ENCODE measurements at places on chromosomes 1 and 21.
A peak's percentile ranks its signal among the peaks of the same experiment; 100 is the strongest.

DNA sequence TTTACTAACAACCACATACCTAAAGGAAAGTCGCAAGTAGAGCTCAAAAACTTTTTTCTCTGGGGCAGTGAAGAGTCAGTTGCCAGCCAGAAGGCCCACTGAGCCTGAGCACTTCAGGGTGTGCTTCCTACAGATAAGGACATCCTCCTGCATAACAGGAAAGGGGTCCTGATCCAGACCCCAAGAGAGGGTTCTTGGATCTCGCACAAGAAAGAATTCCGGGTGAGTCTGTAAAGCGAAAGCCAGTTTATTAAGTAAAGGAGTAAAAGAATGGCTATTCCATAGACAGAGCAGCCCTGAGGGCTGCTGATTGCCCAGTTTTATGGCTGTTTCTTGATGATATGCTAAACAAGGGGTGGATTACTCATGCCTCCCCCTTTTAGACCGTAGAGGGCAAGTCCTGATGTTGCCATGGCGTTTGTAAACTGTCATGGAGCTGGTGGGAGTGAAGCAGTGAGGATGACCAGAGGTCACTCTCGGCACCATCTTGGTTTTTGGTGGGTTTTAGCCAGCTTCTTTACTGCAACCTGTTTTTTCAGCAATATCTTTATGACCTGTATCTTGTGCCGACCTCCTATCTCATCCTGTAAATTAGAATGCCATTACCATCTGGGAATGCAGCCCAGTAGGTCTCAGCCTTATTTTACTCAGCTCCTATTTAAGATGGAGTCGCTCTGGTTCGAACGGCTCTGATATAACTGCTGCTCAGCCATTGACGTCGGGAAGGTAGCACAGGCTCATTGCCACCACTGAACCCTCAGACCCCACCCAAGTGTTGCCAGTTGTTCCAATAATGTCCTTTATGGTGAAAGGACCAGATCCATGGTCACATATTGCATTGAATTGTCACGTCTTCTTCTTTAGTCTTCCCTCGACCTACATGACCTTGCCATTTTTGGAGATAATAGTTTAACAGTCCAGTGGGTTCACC lies 96.6 kb upstream of the ERRFI1 start:
- no peak for DNase-seq

- DNase-seq: no peak
Measured at GRCh38 chr21:37829447-37829846, 86.8 kb downstream of the KCNJ6 start.

- no peak for DNase-seq
Measured at GRCh38 chr1:205410581-205411298, 11.1 kb downstream of the LEMD1 start.

DNA sequence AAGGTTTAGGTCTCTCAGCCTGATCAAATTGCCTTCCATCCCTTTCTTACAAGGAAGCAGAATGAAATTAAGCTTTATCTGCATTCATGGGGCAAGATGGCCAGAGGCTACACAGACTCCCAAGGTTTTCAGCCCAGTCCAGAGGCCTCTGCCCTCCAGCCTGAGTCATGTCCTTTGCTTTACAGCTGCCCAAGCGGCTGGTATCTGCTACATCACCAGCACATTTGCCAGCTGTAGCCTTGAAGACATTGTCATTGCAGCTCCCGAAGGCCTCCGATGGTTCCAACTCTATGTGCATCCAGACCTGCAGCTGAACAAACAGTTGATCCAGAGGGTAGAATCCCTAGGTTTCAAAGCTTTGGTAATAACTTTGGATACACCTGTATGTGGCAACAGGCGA lies 16.0 kb downstream of the HAO2 start:
- DNase-seq: no peak

DNA sequence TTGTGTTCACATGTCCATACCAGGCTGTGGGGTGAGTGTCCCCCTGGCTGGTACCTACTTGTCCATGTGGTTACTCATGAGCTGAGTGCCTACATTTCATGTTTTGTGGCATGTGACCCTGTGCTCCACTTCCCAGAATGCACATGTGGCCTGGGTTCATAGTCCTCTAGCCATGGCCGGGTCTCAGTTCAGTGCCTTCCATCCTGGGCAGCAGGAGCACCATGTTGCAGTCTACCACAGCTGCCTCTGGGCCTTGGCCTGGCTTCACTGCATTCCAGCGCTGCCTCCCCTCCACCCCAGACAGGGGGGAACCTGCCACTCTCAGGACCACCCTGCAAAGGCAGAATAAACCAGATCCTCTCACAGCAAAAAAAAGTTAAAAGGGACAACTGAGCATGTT lies 5.5 kb downstream of the CEPT1 start:
- no peak for DNase-seq

GRCh38 chr1:73564294-73564693 lies 633.7 kb downstream of the LRRIQ3 start:
- DNase-seq: no peak

- DNase-seq: peak; percentile 10
Measured at GRCh38 chr1:111204201-111204982, 3.9 kb upstream of the DENND2D start.

GRCh38 chr1:27332536-27333281 lies 9.1 kb upstream of the SYTL1 start:
- peak; percentile 9 for DNase-seq

- no peak for DNase-seq
Measured at GRCh38 chr1:246573491-246573890, 7.2 kb downstream of the CNST start.

DNA sequence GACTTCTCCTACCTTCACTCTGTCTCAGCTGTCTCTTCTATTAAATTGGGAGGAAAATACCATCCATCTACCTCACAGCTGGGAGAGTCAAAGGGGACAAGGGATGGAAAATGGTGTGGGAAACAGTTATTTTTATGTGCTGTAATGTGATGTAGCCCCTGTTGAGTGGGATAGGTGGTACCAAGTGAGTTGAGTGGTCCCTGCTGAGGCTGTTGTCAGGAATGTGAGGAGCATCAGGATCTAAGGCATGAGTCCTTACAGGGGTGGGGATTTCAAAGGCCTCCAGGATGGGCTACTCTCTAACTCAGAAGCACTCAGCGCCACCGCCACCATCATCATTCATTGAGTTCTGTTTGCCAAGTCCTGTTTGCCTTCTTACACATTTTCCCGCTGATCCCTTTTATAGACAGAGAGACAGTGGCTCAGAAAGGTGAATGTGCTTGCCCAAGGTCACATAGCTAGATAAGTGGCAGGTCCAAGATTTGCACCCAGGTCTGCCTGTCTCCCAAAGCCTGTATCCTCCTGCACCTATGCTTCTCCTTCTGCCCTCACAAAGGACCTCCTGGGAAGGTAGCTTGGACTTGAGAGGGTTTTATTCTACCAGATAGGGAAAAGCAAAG lies 4.6 kb upstream of the ID3 start:
- DNase-seq: no peak

GRCh38 chr1:41997153-41997552 lies 78.4 kb upstream of the HIVEP3 start:
- DNase-seq: no peak

DNA sequence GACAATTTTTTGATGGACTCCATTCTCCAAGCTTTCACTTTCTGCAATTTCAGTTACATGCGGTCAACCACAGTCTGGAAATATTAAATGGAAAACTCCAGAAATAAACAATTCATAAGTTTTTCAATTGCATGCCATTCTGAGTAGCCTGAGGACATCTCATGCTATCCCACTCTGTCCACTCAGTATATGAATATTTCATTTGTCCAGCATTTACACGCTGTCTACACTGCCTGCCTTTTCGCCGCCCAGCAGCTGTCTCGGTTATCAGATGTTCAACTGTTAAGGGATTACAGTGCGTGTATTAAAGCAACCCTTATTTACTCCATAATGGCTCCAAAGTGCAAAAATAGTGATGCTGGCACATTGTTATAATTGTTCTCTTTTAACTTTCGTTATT lies 116.3 kb downstream of the ADSS2 start:
- no peak for DNase-seq

GRCh38 chr21:27515676-27516075 lies 548.8 kb upstream of the ADAMTS5 start:
- no peak for DNase-seq

DNA sequence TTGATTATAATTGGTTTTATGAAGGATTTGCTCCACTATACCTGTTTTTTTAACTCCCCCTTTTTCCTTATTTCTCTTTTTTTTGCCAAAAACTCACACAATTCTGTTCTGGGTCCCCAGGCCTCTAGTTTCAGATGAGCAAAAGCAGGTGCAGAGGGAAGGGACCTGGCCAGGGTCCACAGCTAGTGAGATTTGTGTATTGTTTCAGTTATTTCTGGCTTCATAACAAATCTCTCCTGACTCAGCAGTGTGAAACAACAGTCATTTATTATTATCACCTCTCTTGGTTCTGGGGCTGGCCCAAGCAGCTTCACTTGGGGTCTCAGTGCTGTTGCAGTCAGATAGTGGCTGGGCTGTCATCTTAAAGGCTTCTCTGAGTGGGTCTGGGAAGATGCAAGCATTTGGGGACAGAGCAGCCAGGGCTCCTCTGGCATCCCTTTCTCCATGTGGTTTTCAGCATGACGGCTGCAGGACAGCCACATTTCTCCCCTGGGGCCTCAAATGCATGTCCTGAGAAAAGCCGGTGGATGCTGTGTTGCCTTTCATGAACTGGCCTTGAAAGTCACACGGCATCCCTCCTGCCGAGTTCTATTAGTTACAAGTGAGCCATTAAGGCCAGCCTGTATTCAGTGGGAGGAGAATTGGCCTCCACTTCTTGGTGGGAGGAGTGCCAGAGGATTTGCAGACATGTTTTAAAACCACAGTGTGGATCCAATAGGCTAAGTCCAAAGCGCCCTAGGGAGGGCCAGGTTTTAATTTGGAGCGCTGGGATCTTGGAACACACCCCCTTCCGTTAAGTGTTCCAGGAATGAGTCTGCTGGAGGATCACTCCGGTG lies 137.1 kb downstream of the CAMTA1 start:
- DNase-seq: no peak

GRCh38 chr1:116373431-116374352 lies 648 bp downstream of the ATP1A1 start:
- DNase-seq: peak; percentile 10

GRCh38 chr1:35460796-35461195 lies 96.4 kb downstream of the KIAA0319L start:
- no peak for DNase-seq

- no peak for DNase-seq
Measured at GRCh38 chr1:182598296-182598695, 5.9 kb downstream of the RGS16 start.

- peak; percentile 94 for DNase-seq
Measured at GRCh38 chr1:240091614-240092300, at the start of gene FMN2. Gene FMN2 (plus strand): TSS chr1:240091883. CDS start chr1:240092110, 227 bp downstream.

DNA sequence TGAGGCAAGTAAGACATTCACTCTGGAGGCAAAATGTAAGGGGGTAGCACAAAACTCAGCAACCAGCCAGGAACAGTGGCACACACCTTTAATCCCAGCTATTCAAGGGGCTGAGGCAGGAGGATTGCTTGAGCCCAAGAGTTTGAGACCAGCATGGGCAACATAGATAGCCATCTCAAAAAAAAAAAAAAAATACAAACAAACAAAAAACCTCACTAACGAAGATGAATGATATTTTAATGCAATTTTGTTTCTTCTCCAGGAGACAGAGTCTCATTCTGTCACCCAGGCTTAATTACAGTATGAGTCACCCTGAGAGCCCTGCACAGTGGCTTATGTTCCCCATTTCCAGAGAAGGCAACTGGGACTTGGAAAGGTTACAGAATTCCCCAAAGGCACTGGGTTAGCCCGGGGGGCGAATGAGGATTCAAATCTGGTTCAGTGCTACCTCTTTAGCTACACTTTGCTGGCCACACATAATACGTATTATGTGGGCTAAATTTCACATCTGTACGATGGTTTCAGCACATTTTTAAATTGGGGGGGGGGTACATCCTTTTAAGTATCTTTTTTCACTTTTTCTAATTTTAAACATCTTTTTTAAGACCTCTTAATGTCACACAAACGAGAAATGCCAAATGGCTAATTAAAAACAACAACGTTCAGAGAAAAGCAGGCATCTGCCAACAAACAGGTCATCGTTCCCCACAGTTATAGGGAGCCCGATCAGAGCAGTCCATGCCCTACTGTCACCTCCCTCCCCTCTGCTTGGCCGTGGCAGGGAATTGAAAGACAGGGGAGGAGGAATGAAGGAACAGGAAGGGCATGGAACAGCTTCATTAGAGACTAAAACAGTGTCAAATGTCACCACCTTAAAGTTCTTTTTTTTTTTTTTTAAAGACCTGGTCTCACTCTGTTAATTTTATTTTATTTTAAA lies 3.5 kb downstream of the CELA2A start:
- DNase-seq: no peak

DNA sequence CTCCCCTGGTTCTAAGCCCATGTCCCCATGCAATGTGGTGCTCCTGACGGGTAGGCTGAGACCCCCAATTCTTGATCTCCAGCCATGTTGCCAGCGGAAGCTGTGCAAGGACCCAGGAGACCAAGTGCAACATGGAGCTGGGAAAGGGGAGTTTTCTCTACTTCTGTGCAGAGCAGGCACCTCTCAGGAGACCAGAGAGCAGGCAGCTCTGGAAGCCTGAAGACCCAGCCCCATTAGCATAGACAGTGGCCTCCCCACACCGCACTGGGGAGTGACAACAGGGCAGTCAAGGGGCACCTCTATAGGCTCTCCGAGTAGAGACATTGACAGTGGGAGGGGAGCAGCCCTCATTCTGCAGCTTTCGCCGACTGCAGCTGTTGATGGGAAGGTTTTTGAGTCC lies 410.2 kb downstream of the MATN1 start:
- DNase-seq: no peak

DNA sequence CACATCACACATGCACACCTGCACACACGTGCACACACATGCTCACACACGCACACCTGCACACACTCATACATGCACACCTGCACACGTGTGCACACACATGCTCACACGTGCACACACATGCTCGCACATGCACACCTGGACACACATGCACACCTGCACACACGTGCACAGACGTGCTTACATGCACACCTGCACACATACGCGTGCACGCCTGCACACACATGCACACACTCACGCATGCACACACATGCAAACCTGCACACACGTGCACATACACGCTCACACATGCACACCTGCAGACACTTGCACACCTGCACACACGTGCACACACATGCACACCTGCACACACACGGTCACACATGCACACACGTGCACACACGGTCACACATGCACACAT lies 32.6 kb downstream of the CFAP74 start:
- DNase-seq: no peak

- DNase-seq: peak; percentile 34
Measured at GRCh38 chr21:44550807-44551206, 498 bp downstream of the KRTAP10-2 start.

DNA sequence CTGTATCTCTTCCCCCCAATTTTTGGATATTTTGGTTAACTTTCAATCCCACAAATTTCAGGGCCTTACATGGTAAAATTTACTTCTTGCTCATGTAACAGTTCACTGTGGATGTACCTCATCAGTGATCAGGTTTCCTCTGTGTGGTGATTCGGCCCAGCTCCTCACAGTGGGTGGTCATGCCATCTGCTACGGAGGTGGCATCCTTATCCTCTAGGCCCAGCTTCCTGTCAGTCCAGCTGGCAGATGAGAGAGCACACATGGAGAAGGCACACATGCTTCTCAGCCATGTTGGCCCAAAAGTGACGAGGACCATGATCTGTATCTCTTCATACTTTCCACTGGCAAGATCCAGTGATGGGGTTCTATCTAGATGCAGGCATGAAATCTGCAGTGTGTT lies 27.2 kb downstream of the PCBP3 start:
- DNase-seq: peak; percentile 0

Measured in NCI-H2081 (cell line).